Muscle of leg (tissue), 16 donors: ENCODE measurements at places on chromosomes 16 and 17.

DNA sequence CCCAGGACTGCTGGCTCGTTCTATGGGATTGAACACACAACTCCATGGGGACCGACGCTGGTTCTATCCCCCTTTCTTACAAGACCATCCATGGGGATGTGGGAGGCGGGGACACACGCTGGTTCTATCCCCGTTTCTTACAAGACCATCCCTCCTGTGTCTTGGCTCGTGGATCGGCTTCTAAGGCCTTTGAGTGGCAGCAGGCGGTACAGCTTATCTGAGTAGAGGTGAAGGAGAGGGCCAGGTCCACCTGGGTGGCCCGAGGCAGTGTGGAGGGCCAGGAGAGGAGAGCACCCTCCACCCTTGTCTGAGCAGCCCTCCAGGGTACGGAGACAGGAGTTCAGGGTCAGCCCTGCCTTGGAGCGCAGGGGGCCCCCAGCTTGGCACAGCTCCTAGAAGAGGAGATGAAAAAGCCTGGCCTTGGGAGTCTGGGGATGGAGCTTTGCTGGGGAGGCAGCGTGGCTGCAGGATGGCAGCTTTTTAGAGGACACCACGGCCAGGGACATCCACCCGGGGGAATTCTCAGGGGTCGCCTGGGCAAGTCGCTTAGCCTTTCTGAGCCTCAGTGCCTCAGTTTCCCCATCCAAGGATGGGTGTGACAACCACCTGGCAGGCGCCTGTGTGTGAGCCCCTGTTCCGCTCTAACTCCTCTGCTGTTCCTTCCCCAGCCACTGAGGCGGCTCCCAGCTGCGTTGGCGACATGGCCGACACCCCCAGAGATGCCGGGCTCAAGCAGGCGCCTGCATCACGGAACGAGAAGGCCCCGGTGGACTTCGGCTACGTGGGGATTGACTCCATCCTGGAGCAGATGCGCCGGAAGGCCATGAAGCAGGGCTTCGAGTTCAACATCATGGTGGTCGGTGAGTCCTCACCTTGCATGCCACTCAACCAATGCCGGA lies 341.0 kb downstream of the SEC14L1 start:
- peaks cover 61% of the 10 kb centered on the region for H3K4me1 ChIP-seq
- H3K36me3 ChIP-seq, result peaks cover 36% of the 10 kb centered on the region
- no peak overlapping the region for H3K27ac ChIP-seq
- no peak for DNase-seq
- no peak overlapping the region for H3K4me3 ChIP-seq

- peak overlapping the region; percentile 97 for H3K27ac ChIP-seq
- H3K4me1 ChIP-seq, result peaks cover 55% of the 10 kb centered on the region
- H3K36me3 ChIP-seq, result peaks cover 37% of the 10 kb centered on the region
- H3K4me3 ChIP-seq, result no peak overlapping the region
- no peaks in the 10 kb centered on the region for H3K27me3 ChIP-seq
Measured at GRCh38 chr17:42517516-42517915, 18.5 kb upstream of the NAGLU start.

DNA sequence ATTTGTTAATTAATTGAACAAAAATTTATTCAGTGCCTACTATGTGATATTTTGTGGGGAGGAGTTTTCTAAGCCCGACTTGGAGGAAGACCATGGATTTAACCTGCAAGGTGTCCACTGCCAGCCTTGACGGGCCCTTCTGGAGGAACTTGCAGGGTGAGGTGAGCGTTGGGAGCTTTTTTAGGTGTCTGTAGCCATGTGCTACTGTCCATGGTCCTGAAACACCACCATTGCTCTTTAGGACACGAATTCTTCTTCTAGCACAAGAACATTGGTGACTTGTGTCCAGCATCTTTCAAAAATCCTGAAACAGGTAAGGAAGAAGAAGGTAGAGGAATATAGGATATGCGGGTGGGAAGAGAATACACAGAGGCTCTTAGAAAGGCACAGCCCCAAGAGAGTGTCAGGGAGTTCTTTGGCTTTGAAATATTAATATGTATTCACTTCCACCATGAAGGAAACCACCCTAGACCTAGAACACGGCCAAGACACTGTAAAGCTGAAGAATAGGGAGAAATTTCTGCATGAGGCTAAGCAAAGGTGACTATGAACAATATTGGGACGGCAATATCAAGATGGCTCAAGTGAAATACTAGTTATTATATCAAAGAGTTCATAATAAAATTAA lies 27.9 kb upstream of the OR4D1 start:
- H3K4me1 ChIP-seq, result no peaks in the 10 kb centered on the region
- no peak overlapping the region for H3K27ac ChIP-seq
- no peak overlapping the region for H3K4me3 ChIP-seq
- H3K27me3 ChIP-seq, result no peaks in the 10 kb centered on the region

DNA sequence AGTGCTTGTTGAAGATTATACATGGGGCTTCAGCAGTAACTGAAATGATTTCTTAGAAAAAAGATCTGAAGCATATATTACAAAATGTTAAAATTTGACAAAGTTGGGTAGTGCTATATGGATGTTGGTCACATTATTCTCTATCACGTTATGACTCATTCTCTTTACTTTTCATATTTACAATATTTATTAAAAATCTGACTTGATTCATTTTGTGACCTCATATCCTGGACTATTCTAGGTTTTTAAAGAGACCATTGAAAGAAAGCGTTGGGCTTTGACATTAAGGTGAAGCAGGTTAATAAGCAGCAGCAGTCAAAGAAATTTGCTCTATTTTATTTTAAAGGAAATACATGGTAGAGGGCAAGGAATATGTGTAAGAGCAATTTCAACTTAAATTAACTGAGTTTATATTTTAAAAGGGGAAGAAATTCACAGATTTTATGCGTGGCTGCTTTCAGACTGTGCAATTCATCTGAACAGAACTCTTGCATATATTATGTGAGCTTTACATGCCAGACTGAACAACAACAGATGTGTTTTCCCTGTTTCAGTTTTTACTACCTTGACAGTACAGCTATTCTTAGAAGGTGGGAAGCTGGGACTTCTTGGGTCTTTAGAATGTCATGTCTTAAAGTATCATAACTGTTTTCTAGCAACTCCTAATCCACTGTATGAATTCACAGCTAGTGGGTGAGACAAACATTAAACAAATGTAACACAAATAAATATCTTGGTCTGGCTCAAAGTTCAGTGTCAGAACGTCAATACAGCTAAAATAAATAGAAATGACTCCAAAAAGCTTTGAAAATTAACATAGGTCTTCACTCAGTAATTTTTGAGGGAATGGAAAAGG lies 10.4 kb upstream of the FAM20A start:
- H3K36me3 ChIP-seq, result no peaks in the 10 kb centered on the region
- H3K27ac ChIP-seq, result no peak overlapping the region
- no peak overlapping the region for H3K4me3 ChIP-seq
- H3K4me1 ChIP-seq, result no peaks in the 10 kb centered on the region
- H3K27me3 ChIP-seq, result no peaks in the 10 kb centered on the region

- peak; percentile 27 for DNase-seq
- no peaks in the 10 kb centered on the region for H3K27me3 ChIP-seq
- H3K4me1 ChIP-seq, result no peaks in the 10 kb centered on the region
- no peak overlapping the region for H3K4me3 ChIP-seq
Measured at GRCh38 chr17:31067691-31068184, 27.0 kb upstream of the NF1 start.

- peak overlapping the region; percentile 94 for H3K4me3 ChIP-seq
- H3K36me3 ChIP-seq, result no peaks in the 10 kb centered on the region
- H3K4me1 ChIP-seq, result peaks cover 17% of the 10 kb centered on the region
- no peak for DNase-seq
Measured at GRCh38 chr16:46690281-46691178, 1.1 kb downstream of the ORC6 start.

DNA sequence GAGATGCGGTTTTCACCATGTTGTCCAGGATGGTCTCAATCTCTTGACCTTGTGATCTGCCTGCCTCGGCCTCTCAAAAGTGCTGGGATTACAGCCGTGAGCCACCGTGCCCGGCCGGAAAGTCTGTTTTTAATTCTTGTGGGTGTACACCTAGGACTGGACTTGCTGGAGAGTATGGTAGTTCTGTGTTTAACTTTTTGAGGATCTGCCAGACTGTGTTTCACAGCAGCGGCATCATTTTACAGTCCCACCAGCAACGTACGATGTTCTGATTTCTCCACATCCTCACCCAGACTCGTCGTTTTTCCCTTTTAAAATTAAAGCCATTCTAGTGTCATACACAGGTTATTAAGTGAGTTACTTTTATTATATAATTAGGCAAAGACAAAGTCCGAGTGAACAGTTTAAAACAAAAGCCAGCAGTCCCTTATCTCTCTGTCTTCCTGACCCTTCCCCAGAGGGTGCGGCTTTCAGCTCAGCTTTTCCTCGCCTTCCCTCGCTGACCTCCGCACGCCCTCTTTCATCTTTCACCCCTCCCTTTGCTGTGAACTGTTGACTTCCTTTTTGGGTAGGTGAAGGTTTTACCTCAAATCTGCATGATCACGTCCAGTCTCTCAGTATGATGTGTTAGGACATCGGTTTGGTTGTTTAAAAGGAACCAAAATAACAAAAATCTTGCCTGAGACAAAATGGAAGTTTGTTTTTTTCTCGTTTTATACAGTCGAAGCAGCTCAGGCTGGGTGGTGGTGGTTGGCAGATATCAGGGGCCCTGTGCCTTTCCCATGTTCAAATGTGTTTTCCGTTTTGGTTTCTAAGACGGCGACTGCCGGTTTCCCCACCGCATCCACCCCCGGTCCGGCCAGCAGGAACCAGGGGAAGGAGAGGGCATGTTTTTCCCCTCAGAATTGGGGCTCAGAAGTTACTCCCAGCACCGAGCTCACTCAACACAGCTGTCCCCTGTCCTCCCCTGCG lies 18.0 kb downstream of the FAM234A start:
- no peaks in the 10 kb centered on the region for H3K27me3 ChIP-seq
- H3K4me1 ChIP-seq, result no peaks in the 10 kb centered on the region
- no peak overlapping the region for H3K27ac ChIP-seq
- H3K4me3 ChIP-seq, result no peak overlapping the region
- H3K36me3 ChIP-seq, result peaks cover 30% of the 10 kb centered on the region

DNA sequence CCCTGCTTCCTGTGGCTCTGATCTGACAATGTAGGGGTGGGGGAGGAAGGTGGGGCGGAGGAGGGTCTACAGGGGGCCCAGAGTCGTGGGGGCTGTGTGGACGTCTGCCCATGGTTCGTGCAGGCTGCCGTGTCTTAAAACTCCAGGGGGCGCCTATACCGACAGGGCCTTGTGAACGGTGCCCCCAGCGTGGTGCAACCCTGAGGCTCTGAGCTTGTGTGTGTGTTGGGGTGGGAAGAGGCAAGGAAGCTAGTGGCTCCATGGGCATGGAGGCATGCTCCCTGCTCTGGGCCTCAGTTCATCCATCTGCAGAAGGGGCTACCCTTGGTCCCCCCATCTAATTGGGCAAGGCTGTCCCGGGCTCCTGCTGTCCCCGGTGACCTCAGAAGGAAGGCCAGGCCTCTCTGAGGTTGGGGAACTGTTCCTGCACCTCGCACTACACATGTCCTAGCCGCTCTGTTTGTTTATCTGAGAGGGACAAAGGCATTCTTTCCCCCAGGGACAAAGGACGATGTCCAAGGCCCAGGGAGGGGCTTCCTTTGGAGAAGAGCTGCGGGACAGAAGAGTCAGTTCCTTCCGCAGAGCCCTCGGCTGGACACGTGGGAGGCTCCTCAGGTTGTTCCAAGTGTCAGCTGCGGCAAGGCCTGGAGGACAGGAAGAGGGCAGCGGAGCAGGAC lies 13.5 kb downstream of the CA4 start:
- H3K4me3 ChIP-seq, result no peak overlapping the region
- peaks cover 37% of the 10 kb centered on the region for H3K4me1 ChIP-seq
- peak; percentile 26 for DNase-seq

- DNase-seq, result no peak
- no peak overlapping the region for H3K27ac ChIP-seq
Measured at GRCh38 chr16:86521236-86522197, 11.2 kb downstream of the FOXF1 start.

DNA sequence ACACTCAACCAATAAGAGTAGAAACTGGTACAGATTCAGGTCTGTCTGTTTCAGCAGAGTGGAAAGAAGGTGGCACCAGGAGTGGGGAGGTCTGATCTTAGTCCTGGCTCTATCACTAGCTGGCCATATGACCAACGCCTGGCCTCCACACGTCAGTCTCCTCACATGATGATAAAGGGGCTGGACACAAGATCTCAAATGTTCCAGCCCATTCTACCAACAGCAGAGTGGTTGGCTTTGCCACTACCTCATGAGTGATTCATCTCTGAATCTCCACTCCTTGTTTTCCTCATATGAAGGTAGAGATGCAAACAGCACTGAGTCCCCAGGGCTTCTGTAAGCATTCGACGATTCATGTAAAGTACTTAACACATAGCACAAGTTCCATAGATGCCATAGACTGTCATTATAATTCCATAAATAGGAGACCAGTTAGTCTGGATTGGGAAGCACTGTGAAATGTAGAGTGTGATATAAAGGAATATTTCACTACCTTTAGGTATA lies 281.9 kb upstream of the ASIC2 start:
- H3K4me3 ChIP-seq, result no peak overlapping the region
- H3K27ac ChIP-seq, result no peak overlapping the region
- DNase-seq, result no peak
- H3K4me1 ChIP-seq, result no peaks in the 10 kb centered on the region
- H3K27me3 ChIP-seq, result peaks cover 10% of the 10 kb centered on the region

DNA sequence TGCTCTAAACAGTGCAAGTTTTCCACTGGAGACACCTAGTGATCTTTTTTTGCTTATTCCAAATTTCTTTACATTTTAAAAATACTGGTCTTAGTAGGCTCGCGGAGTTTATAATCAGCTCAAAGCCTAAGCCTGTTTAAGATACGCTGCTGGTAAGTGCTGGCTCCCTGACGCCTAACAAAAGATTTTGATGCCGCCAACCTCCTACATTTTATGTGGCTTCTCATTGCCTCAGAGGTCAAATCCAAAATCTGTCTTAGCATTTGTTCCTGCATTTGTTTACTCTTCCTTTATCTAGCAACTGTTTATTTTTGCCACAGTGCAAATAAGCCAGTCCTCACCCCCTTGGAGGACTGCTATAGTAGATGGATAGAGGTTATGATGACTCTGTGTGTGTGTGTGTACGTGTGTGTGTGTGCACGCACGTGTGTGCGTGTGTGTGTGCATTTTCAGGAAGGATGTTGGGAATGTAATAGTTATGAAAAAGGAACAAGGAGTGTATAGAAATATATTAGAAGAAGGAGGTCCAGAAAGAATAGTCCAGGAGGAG lies 24.8 kb downstream of the HS3ST3B1 start:
- peak; percentile 38 for DNase-seq
- H3K27ac ChIP-seq, result no peak overlapping the region
- no peak overlapping the region for H3K4me3 ChIP-seq
- H3K27me3 ChIP-seq, result no peaks in the 10 kb centered on the region
- H3K36me3 ChIP-seq, result no peaks in the 10 kb centered on the region

GRCh38 chr17:67982686-67983382 lies 13.4 kb downstream of the C17orf58 start:
- no peak overlapping the region for H3K4me3 ChIP-seq
- H3K4me1 ChIP-seq, result no peaks in the 10 kb centered on the region
- peaks cover 14% of the 10 kb centered on the region for H3K36me3 ChIP-seq
- H3K27ac ChIP-seq, result no peak overlapping the region
- H3K27me3 ChIP-seq, result no peaks in the 10 kb centered on the region

- H3K4me1 ChIP-seq, result peaks cover 12% of the 10 kb centered on the region
- H3K27ac ChIP-seq, result no peak overlapping the region
- no peak for DNase-seq
- no peak overlapping the region for H3K4me3 ChIP-seq
- no peaks in the 10 kb centered on the region for H3K36me3 ChIP-seq
Measured at GRCh38 chr16:86565181-86565631, 1.4 kb upstream of the FOXC2 start.

- no peaks in the 10 kb centered on the region for H3K27me3 ChIP-seq
- no peak overlapping the region for H3K4me3 ChIP-seq
- peaks cover 58% of the 10 kb centered on the region for H3K36me3 ChIP-seq
- H3K27ac ChIP-seq, result no peak overlapping the region
Measured at GRCh38 chr17:76404256-76404655, 19.8 kb downstream of the SPHK1 start.

- no peak for DNase-seq
- H3K4me3 ChIP-seq, result no peak overlapping the region
- no peaks in the 10 kb centered on the region for H3K4me1 ChIP-seq
- no peak overlapping the region for H3K27ac ChIP-seq
- no peaks in the 10 kb centered on the region for H3K27me3 ChIP-seq
Measured at GRCh38 chr16:57955572-57956188, 15.2 kb downstream of the CNGB1 start.
